ENCODE measurements at places on chromosomes 7 and 10.
A peak's percentile ranks its signal among the peaks of the same experiment; 100 is the strongest.

GRCh38 chr10:84862551-84862950 lies 534.2 kb downstream of the CCSER2 start:
- no peak for DNase-seq

DNA sequence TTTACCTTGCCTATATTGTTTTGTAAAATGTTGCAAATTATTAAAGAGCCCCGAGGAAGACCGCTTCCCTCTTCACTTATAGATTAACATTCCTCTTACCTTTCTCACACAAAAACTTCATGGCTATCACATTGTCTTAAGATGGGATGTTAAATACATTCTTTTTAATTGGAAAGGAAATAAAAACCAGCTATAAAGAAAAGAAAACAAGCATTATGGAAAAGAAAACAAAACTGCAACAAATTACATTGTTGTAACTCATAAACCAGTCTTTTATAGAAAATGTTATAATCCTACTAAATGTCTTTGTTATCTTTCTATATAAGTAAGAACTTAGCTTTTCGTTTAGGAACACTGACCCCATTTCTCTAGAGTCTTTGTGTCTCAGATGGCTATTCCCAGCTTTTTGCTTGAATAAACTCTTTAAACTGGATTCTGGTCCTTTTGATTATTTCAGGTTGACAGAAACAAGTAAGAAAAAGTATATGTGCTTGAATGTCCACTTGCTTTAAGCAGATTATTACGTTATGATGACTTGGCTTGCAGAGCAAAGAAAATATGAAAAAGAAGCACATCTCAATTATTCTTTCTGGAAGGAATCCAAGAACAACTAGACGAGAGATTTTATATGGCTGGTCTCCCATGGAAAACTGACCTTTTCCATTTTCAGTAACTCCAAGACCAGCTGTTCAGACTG lies 128.2 kb downstream of the AKR1D1 start:
- DNase-seq = peak; percentile 67

GRCh38 chr10:78506614-78507013 lies 473.0 kb downstream of the RPS24 start:
- no peak for DNase-seq

DNA sequence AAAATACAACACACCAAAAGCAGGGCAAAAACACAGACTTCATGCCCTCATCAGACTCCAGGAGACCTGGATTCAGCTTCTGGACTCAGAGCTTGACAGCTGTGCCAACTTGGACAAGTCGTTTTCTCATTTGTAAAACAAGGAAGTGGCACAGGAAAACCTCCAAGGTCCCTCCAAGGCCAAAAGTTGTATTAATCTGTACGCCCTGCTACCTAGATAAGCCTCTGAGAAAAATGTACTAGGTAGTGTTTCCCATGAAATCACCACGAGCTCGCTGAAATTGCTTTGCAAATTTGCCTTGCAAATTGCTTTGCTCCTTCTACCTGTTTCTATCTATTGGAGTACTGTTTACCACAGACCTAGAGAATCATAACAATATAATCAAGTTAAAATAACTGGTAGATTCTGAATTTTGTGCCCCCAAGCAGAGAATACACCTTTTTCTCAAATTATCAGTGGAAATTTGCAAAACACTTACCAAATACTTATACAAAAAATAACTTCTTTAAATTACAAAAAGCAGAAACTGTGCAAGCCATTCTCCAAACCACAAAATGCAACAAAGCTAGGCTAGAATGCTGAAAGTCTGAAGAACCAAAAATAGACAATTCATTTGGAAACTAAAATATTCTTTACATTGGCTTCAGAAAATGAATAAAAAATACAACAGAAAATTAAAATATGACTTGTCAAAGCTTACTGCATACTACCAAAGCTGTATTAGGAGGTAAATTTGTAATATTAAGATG lies 158.1 kb upstream of the CHST15 start:
- no peak for DNase-seq

DNA sequence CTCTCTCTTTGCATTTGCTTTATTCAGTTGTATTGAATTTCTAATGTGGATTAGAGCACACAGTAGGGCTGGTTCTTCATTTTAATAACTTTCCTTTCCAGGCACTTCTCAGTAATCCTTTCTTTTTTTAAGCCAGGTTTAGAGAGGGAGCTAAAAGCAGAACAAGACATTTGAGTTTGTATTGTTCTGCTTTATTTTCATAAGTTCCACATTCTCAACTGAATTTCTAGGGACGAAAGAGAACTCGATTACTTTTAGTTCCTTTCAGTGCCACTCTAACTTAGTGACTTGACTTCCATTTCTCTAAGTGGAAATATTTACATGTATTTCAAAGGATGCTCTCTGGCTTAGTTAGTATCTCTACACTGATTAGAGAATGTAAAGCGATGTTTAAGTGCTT lies 145.6 kb downstream of the EXOC4 start:
- no peak for DNase-seq
